HS-5 (cell line): ENCODE measurements at places on chromosomes 6 and 20.

GRCh38 chr6:126300735-126301134, 39.2 kb upstream of the CENPW start:
- no peak for DNase-seq

DNA sequence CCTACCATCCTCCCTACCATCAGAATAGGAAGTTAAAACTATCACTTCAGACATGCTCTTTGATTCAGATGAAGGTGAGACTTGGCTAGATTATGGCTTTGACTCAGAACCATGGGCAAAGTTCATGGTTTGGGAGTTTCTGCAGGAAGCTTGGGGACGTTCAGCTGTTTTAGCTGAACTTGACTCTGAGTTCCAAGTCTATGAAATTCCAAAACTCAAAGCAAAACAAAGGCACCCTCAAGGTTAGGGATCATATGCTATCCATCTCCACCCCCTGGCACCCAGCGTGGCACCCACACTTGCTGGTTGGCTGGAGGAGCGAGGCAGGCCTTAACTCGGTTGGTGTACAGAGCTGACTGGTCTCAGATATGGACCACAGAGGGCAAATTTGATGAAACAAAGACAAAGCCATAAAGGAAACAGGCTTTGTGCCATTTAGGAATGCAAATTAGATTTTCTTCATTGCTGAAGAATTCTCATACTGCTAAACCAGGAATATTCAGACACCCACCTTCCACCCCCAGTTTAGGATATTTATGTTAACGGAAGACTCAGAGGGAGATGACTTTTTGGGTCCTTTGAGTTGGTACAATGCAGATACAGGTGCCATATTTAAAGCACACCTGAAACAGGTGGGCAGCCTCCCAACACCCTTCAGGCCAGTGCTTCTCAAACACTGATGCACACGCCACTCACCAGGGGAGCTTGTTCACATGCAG, 88.4 kb upstream of the SLC22A16 start:
- DNase-seq: no peak

- DNase-seq: no peak
These were observed 37.7 kb upstream of the PKHD1 start for GRCh38 chr6:52125139-52125538.

- no peak for DNase-seq
These were observed 11.4 kb downstream of the ID4 start for GRCh38 chr6:19848465-19849029.

DNA sequence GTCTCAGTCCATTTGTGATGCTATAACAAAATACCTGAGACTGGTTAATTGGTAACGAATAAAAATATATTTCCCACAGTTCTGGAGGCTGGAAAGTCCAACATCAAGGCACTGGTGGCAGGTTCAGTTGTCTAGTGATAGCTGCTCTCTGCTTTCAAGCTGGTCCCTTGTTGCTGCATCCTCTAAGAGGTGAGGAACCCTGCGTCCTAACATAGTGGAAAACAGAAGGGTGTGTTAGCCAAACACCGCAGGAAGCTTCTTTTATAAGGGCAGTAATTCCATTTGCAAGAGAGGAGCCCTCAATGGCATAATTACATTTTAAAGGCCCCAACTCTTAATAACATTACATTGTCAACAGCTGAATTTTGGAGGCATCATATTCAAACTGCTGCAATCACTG, 372.7 kb downstream of the ADGRB3 start:
- no peak for DNase-seq

- DNase-seq: no peak
These were observed 61.0 kb downstream of the SMLR1 start for GRCh38 chr6:130888246-130888645.

DNA sequence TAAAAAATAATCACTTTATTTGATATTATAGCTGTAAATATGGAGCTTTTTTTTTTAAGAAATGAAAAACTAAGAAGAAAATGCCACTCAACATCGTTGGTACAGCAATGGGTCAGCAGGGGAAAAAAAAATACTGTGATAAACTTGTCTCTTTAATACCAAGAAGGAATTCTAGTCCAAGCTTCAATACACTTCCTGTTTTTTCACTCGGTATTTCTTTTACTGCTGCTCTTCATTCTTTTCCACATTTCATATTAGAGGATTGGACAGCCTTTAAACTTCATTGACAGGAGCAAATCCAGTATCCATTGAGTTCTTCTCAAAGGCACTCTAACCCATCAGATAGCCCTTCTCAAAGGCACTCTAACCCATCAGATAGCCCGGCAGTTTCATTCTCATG, 22.2 kb upstream of the EZR start:
- DNase-seq: no peak

- no peak for DNase-seq
These were observed 2.3 kb upstream of the ID4 start for GRCh38 chr6:19834858-19835257.

DNA sequence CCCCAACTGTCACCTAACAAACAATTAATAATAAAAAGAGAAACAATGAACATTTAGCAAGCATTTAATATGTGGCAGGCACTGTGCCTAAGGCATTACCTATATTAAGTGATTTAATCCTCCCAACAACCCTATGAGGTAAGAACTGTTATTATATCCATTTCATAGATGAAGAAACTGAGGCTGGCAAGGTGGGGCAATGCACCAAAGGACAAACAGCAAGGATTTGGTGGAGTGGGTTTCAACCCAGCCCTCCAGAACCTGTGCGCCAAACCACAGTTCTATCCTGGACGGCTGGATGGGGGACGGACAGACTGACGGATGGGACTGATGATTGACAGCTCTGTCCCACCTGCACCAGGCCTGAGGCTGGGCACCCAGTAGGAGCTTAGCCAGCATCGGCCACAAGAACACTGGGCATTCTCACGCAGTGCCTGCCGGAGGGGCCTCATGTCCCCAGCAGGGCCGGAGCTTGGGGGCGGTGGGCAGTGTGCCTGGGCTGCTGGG, 24.6 kb downstream of the NOL4L start:
- DNase-seq: no peak

GRCh38 chr6:116327803-116328527, 42.8 kb upstream of the DSE start:
- no peak for DNase-seq

DNA sequence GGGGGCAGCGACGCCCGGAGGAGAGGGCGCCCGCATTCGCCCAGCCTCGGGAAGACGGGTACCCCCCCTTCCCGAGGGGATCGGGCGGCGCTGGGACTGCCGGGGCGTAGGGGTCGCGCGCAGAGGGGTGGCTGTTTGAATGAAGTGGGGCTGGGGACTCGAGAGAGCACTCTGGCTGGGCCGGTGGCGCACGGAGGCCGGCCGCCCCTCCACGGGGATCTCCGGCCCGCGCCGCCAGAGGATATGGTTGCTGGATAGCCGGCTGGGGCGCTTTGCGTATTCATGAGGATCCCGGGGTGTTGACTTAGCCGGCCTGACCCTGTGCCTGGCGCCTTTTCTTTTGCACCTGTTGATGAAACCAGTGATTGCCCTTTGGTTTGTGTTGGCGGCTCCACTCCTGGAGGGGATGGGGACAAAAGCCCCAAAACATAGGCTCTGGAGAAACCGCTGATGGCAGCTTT, 469 bp downstream of the SYNJ2 start:
- DNase-seq: no peak

DNA sequence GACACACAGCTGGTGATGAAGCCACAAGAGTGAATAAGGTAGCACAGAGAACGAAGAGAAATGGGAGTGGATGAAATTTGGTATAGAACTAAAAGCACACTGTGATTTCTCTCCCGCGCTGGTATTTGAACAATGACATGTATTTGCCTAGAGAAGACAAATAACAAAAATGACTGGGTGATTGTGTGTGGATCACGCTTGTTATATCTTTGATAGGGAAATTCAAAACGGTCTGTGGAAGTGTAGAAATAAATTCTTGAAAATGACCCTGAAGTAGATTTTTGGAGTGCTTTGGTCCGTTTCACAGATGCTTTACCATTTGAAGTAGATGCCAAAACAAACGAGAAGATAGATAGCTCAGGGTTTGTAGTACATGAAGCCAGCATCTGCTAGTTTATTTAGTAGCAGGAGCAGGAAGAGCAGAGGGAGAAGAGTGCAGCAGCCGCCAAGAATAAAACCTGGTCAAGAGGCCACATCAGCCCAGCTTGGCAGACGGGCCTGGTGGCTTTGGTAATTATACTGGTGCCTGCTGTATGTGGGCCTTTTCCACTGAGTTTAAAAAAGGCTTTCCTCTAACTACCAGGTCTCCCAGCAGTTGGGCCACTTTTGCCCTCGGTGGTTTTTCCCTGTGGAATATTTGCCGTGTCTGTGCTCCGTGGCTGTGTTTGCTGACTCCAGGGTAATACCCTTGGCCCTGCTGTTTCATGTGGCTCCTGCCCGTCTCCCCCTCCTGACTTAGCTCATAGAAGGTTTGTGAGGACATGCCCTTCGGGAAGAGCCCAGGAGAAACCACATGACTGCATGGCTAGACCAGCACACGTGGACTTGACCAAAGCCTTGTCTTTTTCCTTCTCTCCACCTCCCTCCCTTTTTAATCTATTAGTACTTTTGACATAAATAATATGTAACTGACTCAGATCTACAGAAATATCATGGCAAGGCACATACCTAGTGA, 294.0 kb downstream of the SOX4 start:
- no peak for DNase-seq

DNA sequence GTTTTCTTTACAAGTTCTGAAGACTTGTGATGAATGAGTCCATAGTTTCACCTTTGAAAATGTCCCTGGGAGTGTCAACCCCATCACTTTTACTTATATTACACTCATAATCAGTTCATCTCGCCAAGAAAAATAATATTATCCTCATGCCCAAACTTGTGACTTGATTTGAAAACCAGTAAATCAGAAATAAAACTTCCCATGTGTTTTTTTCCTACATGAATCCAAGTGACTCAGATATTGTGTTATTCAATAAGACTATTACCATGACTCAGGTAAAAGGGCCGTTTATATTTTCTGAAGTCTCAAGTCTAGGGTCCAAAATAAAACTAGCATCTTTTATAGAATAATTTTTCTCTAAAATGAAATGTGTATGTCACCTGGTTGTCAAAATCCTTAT, 15.8 kb upstream of the CYP24A1 start:
- DNase-seq: no peak

DNA sequence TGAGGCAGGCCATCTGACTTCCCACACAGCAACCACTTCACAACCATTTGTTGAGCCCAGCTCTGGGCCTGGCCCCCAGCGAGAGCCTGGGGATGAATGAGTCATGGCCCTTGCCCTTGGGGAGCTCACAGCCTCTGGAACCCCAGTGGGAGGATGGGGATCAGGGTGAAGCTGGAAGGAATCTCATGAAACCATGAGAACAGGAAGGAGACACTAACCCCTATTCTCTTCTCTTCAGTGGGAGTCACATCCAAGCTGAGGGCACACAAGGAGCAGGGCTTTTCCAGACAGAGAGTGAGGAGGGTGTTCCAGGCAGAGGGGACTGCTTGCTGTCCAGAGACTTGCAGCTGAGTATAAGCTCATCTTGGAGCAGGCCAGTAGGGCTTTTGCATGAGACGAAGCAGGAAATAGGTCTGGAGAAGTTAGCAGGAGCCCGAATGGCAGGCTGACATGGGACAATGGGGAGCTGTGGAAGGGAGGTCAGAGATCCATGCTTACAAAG, 7.5 kb downstream of the FOXS1 start:
- DNase-seq: no peak

DNA sequence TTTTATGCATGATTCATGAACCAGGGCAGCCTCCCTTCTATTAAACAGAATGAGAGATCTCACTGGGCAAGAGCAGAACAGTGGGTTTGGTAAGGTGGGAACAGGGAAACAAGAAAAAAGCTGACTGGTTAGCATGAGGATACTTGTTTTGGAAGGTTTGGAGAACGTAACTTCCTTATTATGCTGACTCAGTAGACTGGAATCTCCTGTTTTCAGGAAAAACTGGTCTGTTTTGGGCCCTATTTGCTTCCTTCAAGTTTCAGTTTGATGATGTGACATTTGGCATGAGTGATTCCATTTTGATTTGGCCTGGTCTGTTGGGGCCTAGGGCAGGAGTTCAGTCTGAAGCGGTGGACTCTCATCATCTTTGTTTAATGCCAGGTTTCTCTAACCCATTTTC, 172.0 kb downstream of the MYLK4 start:
- no peak for DNase-seq

DNA sequence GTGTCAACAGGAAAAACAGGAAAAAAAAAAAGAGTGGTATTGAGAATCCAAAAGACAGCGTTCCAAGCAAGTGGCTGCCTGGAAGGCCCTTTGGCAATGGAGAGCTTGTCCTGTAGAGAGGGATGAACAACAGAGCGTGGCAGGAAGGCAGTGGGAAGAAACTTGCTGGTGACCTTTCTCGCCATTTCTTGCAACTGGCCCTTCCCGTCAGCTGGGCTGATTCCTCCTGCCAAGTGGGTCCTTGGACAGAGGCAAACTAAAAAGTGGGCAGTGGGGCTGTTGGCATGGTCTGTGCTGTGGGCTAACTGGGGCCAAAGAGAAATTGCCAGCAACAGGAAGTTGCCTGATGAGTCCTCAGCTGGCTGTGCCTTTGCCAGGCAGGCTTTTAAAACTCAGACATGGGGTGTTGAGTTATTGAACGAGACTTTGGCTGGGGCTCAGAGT, 43.9 kb upstream of the CLDN20 start:
- DNase-seq: no peak

GRCh38 chr6:18680842-18681241, 293.7 kb downstream of the RNF144B start:
- DNase-seq: no peak

GRCh38 chr6:1082285-1082935, 229.5 kb upstream of the FOXQ1 start:
- peak; percentile 80 for DNase-seq

DNA sequence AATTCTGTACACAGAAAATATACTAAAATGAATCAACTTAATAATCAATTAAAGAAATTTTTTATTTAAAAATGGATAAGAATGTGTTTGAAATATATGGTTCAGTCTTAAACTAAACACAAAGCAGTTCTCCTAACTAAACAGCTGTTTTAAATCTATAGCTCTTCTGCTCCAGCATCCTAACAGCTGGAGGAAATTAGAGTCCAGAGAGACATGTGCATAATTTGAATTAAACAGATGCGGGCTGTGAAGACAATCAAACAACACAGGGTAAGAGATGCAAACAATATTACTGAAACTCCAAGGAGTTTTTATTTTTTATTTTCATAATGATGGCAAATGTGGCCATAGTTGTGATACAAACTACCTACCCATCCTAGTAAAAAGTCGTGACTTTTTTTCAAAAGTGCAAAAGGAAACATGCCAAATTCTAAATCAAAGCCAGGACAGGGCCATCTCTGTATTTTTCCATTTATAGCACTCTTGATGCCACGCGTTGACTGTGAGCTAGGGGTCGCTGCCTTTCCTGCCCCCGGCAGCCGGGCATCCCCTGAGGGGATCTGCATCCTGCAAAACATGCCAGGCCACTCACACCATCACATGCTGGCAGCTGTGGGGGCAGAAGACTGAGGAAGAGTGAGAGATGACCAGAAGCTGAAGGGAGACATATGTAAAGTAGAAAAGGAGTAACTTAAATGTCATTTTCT, 310.6 kb downstream of the PRKN start:
- DNase-seq: no peak

DNA sequence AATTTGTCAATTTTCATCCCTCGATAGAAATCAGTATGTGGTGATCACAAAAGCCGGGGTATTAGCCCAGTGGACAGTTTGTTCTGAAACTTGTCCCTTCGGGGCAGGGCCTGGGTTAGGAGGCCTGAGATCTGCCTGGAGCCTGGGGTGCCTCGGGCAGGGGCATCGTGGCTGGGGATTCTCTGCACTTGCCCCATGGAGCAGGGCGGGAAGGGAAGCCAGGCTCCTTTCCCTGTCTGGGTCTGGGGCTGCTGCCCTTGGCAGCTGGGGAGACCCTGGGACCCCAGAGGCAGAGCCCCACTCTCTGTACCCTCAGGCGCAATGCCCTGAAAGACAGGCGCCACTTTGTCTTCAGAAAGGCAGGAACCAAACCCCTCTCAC, 27.4 kb downstream of the NTSR1 start:
- no peak for DNase-seq

- DNase-seq: no peak
These were observed 20.4 kb downstream of the MTO1 start for GRCh38 chr6:73481969-73482368.
